CD4-positive, alpha-beta T cell treated with Interleukin-10 for 1 hour (primary cell): ENCODE measurements at places on chromosomes 11 and 22.

GRCh38 chr11:88202498-88202897 is 27.3 kb upstream of the RAB38 start:
- no peak for DNase-seq

DNA sequence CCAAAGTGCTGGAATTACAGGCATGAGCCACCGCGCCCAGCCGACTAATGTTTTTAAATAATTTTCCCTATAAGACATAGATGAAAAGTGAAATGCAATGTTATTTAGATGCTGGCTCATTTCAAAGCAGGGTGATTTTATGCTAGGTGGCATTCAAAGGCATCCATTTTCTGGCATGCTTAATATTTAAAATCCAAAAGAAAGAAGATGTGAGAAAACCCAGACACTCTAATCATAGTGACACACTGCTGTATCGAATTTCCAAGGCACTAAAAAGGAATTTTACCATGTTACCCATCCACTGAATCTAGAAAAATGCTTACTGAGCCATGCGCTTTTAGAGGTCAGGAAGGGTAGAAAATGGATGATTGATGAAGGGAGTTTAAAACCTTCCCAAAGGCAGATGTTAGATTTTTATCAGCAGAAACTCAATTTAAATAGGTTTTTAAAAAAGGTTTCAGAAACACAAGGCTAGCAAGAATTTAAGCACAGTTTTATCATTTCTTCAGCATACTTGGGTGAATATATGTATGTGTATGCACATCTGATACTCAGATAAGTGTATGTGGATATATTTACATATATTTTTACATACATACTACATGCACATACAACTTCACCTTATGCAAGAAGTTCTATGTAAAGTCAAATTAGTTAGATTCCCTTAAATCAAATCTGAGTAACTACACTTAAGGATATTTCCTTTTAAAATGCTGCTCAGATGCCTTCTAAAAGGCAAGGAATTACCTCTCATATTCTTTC is 24.1 kb upstream of the CCDC89 start:
- DNase-seq, result no peak

DNA sequence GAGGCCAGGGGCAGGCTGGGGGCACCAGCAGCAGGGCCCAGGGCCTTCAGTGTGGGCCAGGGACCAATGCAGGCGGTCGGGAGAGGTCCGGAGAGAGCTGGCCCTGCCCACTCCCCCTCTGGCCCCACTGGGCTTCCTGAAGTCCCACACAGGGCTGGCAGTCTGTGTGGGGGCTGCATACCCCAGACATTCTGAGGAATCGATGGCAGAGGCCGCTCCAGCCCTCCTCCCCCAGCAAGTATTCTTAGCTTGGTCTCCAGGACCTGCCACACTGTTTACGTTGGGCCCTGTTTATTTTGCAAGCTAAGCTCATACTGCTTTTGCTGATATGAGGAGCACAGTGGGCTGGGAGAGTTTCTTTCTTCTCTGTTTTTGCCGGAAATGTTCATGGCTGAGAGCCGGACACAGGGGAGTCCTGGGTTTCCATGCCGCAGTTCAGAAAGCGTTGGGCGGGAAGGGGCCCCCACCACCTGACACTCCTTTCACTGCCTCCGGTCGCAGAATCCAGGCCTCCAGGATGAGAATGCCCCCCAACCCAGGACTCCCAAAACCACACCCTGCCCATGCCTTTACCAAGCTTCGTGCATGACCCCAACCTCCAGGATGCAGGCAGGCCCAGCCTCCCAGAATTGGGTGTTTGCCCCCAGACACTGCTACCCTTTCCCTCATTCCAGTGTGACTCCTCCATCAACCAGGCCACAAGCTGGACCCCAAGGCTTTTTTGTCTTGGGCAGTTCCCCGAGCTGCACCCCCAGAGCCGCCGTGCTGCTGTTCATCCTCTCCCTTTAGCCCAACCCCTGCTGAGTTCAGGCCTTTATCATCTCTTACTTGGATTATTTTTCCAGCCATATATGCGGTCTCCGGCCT is 81.8 kb upstream of the KCNQ1OT1 start:
- no peak for DNase-seq

DNA sequence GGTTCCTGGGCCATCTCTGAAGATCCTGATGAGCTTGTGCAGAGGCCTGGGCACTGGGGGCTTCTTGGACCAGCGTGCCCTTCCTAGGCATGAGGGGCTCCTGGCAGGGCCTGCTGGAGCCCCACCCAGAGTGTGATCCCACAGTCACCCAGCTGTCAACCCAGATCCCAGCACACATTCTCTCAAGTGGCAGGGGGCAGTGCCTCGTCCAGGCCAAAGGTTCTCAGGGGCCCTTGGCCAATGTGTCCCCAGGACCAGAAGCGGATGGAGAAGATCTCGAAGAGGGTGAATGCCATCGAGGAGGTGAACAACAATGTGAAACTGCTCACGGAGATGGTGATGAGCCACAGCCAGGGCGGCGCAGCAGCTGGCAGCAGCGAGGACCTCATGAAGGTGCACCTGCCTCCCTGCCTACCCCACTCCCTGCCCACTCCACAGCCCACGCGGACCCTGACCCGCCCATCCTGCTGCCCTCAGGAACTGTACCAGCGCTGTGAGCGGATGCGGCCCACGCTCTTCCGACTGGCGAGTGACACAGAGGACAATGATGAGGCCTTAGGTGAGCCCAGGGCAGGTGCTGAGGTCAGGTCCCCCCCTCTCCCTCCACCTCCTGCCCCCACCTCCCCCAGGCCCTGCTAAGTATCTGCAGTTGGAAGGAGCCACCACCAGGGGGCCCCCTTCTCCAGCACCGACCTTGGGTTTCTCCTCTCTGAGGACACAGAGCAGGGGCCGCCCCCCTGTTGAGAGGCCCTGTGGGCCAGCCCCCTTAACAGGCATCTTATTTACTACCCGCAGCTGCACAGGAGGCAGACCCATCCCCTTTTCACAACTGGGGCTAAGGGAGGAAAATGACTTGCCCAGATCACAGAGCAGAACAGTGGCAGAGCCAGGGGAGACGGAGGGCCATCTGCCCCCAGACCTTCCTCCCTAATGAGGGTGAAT is 14.7 kb downstream of the GGA1 start:
- DNase-seq, result peak; percentile 83

DNA sequence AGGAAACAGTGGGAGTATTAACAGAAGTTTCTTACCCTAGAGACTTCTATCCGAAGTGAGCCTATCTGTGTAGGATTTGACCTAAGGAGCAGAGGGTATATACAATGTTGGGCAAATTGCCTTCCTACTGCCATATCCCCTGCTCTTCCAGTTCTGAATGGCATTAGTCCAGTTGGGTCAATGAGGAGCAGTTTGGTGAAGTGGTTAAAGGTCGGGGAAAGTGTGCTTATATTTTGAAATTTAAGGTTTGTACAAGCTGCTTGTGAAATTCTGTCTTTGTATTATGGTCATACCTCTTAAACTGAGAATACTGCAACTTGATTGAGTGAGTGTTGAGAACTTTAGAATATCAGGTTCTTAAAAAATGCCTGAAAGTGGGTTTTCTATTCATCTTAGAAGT is 1.7 kb downstream of the EI24 start:
- no peak for DNase-seq

GRCh38 chr11:88415495-88415894 is 78.0 kb upstream of the CTSC start:
- no peak for DNase-seq

- no peak for DNase-seq
Measured at GRCh38 chr11:11010624-11011127, 152.8 kb upstream of the ZBED5 start.

DNA sequence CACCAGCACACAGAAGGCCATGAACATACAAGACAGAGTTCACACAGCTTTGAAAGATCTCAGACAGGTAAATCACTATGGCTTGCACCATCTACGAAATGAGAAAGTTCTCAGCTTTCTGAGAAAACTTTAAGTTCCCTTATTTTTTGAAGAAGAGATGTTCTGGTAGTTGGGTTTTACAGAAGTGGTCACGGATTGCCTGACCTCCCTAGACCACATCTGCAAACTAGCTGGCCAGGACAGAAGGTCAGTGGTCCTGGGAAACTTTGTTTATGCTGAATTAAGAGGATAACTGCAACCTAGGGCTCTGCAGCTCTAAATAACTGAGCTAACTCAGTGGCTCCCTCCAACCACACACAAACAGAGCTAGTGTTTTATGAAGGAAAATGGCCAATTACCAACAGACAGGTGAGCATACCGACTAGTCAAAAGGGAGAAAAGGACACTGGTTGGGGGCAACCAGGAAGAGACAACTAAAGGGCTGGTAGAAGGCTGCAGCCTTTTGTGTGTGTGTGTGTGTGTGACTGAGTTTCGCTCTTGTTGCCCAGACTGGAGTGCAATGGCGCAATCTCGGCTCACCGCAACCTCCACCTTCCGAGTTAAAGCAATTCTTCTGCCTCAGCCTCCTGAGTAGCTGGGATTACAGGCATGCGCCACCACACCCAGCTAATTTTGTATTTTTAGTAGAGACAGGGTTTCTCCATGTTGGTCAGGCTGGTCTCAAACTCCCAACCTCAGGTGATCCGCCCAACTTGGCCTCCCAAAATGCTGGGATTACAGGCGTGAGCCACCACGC is 8.5 kb upstream of the SCN2B start:
- no peak for DNase-seq

DNA sequence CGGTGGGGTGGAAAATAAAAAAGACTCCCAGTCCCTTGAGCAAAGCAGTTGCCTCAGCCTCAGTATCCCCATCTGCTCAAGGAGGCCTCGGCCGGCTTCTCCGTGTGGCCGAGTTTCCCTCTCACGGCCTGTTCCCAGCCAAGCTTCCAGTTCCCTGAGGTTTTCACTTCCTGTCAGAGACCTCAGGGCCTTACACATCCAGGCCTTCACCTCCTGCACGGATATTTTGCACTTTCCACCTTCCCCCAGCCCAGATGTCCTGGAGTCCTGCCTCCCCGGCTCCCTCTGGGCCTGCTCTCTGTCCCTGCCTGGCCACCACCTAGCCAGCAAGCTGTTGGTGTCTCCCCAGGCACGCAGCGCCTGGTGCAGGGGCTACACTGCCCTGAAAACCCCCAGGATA is 41.1 kb upstream of the CD82 start:
- no peak for DNase-seq

GRCh38 chr11:75035256-75035655 is 46.5 kb downstream of the NEU3 start:
- DNase-seq, result no peak

DNA sequence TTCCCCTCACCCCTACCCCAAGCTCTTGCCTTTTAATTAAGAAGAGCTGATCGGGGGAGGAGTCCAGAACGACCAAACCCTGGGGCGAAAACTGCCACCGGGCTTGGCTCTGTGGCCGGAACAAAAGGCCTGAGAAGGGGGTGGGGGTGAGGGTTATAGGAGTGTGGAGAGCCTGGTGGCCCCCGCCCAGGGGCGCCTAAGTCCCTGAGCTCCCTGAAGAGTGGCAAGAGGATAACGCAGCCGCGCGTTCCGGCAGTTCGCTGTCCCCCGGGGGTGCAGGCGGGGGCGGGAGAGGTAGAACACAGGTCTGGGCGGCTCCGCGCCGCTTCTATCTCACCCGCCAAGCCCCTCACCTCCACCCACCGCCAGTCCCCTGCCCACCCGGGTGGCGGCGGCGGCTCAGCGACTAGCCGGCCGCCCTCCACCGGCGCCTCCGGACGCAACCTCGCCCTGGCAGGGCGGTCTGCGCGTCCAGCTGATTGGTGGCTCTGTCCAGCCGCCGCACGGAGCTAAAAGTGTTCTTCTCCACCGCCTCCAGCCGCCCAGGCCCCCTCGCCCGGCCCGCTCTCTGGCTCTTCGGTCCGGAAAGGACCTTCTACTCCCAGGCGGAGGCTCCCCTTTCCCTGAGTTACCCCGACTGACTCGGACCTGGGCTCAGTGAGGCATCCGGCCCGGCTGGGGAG is 18.7 kb upstream of the BDNF start:
- DNase-seq, result no peak

DNA sequence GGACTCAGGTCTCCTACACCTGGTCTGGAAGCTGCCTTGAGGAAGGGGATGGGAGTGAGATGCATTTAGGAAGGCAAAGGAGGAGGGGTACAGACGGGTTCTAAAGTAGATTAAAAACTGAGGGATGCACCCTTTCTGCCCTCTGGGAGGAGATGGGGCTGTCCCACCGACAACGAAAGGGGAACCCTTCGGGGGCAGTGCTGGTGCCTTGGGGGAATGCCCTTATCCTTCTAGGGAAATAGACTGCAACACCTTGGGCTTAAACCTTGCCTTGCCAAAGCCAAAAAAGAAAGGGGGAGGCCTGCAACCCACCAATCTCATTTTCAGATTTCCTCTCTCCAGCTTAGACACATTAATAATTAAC is 89.8 kb downstream of the PLEKHA7 start:
- DNase-seq, result no peak

DNA sequence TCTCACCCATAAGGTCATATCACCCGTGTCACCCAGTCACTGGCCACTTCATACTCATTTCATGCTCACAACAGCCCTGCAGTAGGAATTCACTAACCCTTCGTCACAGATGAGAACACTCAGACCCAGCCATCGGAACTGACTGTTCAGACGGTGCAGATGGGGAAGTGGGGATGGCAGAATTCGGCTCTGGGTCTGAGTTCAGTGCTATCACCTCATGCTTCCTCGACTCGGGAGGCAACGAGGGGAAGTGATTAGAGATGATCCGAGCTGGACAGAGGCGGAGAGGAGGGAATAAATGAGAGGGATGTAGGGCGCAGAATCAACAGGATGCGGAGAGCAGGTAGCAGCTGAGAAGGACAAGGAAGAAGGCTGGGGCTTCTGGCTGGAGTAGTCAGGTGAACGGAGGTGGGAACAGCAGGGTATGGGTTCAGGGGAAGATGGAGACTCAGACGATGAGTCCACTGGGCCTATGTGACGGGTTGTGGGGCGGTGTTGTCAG is 4.7 kb downstream of the B3GNT6 start:
- DNase-seq, result no peak

DNA sequence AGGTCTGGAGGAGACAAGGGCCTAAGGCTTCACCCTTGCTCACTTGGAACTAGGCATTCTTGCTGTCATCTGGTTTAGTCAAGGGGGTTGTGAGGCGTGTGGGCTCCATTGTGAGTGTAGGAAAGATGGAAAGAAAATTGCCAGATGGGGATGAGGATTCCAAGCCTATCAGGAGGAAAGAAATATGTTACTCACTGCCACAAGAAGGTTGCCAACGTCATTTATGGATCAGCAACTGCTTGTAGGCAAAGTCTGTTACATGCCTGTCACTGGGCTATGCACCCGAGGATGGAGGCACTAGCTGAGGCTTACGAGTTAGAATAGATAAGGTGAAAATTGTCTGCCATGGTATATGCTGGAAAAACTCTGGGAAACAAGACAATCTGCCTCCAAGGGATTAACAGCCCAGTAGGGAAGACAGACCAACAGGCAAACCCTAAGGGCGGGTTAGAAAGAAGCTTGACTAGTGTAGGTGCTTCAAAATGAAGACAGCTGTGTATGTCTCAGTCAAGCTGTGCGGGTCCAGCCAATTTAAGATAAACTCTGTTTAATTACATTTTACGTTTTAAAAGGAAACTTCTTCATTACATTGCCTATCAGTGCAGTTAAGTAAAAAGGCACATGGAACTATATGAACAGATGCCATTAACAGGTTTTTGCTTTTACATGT is 47.4 kb downstream of the SNX19 start:
- DNase-seq, result no peak

DNA sequence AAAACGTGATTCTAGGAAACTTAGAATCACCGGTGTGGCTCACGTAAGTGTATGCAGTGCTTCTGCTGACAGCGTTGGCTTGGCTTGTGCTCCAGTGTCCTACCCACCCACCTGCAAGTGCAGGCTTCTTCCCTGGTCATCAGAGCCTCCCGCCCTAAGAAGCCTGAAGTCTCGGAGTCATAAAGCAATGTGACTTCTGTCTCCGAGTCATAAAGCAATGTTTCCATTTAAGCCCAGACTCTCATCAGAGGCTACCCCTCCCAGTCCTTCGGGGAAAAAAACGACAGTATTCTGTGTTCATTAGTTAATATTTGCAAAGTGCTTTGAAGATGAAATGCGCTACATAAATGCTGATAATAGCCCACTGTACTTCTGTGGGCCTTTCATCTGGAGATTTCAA is 293.8 kb downstream of the OPCML start:
- DNase-seq, result no peak
